ENCODE measurements at places on chromosomes 12 and 14. TPM values are rescaled to one million over a fixed set of nuclear protein-coding genes. Genes with fewer than 3 reads are reported as not detected.

GRCh38 chr14:73293782-73294781 is 56.8 kb downstream of the PAPLN start:
- no peak overlapping the region for H3K4me3 ChIP-seq
- H3K4me1 ChIP-seq: no peaks in the 10 kb centered on the region
- no peaks in the 10 kb centered on the region for H3K27me3 ChIP-seq
- no peak for DNase-seq
- H3K36me3 ChIP-seq: peaks cover 42% of the 10 kb centered on the region
- no peak overlapping the region for H3K27ac ChIP-seq

TTC6 gene
- 11.0 TPM for total RNA-seq

GRCh38 chr14:92759300-92759678 is 10.9 kb upstream of the LGMN start:
- peak; percentile 56 for DNase-seq
- H3K27me3 ChIP-seq: peaks cover 5% of the 10 kb centered on the region
- no peak overlapping the region for H3K27ac ChIP-seq
- H3K36me3 ChIP-seq: no peaks in the 10 kb centered on the region
- H3K4me3 ChIP-seq: no peak overlapping the region

- DNase-seq: peak; percentile 76
- peaks cover 10% of the 10 kb centered on the region for H3K36me3 ChIP-seq
- H3K4me1 ChIP-seq: no peaks in the 10 kb centered on the region
- no peaks in the 10 kb centered on the region for H3K27me3 ChIP-seq
- no peak overlapping the region for H3K27ac ChIP-seq
Measured at GRCh38 chr12:109999983-110000505, 814 bp downstream of the ANKRD13A start.

All from endodermal cell (in vitro differentiated cells).